Fibroblast of upper back skin (primary cell): ENCODE measurements at places on chromosomes 2 and 18.

- no peak for DNase-seq
These were observed 40.7 kb downstream of the TTC39C start for GRCh38 chr18:24055009-24055804.

GRCh38 chr2:134314681-134315368 is 61.0 kb downstream of the MGAT5 start:
- no peak for DNase-seq

DNA sequence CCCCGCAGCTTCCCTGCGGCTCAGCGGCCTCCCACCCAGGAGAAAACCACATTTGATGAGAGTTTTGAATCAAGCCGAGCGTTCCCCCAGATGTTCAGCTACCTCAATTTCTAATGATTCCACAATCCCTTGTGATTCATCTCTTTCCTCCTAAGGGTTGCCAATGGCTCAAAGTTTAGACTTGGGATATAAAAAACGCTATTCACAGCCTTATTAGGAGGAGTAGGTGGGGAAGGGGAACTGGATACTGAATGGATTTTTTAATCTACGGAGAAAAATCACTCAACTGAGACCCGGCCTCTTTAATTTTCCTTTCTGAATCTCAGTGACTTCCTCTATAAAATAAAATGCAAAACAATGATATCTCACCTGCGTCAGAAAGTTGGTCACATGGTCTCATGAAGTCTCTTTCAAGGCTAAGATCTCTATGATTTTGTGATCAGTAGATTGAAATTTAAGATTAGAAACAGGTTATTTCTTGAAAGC is 192.6 kb upstream of the TCF4 start:
- peak; percentile 74 for DNase-seq

DNA sequence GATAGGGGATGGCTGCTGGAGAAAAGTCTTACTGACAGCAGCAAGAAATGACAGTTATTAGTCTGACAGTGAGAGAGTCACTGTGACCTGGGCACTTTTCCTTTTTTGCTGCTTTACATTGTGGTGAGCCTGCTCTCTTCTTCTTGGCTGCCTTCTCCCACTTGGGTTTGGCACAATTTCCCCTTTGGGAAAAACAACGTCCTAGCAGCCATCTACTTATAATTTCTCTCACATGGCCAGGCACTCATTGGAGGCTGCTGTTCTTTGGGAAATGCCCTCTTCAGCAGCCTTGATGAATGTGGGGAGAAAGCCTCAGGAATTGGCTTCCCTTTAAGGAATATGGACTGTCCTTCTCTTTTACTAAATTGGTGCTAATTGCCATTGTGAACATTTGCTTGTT is 60.4 kb upstream of the SLC1A4 start:
- no peak for DNase-seq

GRCh38 chr2:109208071-109208950 is 79.3 kb downstream of the SH3RF3 start:
- peak; percentile 67 for DNase-seq

- DNase-seq, result peak; percentile 93
These were observed 162.0 kb downstream of the RTP5 start for GRCh38 chr2:242031481-242032019.

DNA sequence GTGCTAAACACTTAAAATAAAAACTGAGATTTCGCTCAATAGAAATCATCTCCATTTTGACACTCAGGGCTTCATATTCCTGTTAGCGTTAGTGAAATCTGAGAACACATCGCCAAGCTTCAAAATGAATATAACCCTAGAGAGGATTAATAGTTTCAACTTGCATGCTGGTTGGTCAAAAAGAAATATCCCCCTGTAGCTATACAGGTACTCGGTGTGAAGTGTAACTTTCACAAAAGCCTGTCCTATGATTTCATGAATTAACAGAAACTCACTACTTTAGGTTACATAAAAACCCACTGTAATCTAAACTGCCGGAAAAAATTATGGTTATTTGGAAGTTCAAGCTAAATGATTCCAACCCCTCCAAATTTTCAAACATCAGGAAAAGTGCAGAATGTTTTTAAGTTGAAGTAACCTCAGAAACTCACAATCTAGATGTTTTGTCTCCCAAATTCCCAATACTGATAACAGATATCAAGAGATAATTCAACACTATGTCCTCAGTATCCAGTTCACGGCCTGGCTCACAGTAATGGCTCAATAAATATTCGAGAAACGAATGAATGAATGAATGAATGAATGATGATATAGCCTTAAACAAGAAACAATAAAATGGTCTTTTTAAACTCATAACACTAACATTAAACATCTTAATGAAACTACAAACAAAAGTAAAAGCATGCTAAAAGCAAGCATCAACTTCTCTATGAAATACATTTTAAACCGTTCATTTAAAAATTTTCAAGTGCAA is 2.5 kb downstream of the TLK1 start:
- no peak for DNase-seq

GRCh38 chr2:237231593-237231992 is 145.9 kb downstream of the COPS8 start:
- no peak for DNase-seq

DNA sequence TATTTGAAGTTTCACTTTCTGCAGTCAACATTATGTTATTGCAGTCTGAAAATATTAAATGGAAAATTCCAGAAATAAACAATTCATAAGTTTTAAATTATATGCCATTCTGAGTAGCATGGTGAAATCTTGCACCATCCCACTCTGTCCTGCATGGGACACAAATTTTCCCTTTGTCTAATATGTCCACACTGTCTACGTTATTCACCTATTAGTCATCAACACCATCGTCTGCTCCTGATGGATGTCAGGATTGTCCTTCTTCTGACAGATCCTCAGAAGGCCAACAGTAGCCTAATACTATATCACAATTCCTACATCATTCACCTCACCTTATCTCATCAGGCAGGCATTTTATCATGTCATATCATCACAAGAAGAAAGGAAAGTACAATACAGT is 163.1 kb downstream of the TXNL1 start:
- peak; percentile 60 for DNase-seq

DNA sequence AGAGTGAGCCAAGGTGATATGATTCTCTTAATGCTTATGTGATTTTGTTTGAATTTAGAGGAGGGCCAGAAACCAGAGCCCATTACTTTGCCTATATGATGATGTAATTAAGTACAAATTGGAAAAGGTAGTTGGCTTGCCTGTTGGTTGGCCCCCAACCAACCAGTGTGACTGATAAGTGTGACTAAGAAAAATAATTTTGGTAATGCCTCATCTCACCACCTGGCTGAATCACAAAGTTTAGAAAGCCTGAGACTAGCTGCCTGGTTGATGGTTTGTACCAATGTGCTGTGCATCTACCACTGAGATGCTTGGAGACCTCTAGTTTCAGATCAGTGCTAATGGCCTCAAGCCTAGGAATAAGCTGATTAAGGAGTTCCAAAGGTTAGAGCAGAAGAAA is 338.7 kb downstream of the CDH2 start:
- peak; percentile 44 for DNase-seq

GRCh38 chr2:169363560-169364150 is 1.3 kb upstream of the LRP2 start:
- DNase-seq, result no peak

GRCh38 chr18:2060086-2060485 is 511.2 kb downstream of the METTL4 start:
- DNase-seq, result no peak

DNA sequence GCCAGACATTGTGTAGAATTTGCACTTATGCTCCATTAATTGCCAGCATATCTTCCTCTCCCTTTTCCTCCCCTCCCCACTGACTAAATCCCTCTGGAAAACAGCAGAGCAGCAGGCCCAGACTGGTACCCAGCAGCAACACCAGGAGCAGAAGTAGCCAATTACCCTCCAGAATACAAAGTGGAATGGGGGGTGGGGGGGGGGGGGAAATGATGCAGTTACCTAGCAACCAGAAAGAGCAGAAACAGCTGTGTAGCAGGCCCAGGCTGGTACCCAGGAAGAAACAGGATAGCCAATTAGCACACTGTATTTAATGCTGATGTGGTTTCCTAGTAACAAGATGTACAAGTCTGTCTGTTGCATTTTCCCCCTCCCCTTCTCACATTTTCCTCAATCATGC is 52.3 kb downstream of the KLF7 start:
- DNase-seq, result no peak

- DNase-seq, result no peak
These were observed 116.2 kb downstream of the USP34 start for GRCh38 chr2:61354543-61355197.

- no peak for DNase-seq
These were observed 98.2 kb downstream of the HIBCH start for GRCh38 chr2:190221429-190221828.

- DNase-seq, result no peak
These were observed 99.4 kb downstream of the ZNF516 start for GRCh38 chr18:76395609-76396008.

DNA sequence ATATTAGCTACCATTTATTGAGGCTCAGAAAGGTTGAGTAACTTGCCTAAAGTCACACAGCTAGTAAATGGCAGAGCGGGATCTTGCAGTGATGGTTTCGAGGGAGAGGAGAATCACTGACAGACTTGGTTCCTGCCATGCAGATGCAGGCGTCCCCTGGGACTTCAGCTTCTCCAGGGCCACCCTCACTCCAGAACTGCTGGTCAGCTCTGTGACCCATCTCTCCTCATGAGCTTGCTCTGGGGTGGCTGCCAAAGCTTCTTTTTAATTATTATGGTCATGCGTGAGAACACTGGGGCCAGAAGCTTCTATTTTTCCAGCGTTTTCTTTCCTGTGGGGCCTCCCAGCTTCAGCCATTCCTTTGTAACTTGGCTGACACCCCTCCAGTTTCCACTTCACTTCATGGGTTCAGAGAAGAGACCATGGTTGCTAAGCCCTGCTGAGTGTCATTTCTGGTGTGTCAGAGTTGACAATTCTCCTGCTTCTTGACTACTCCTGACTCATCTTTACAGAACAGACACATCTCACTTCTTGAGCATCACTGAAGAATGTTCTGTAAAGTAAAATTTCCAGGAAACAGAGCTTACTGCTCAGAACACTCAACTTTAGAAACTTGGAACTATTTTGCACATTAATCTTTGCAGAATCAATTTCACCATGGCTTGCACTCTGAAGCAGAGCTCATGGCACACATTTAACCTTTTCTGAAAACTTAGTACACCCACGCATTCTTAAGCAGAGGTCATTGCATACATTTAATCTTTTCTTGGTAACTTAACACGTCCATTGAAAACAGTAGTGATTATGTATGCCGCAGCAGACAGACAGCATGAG is 70.4 kb downstream of the IL1R2 start:
- DNase-seq, result peak; percentile 87

- DNase-seq, result no peak
These were observed 92.8 kb downstream of the AKAIN1 start for GRCh38 chr18:5104246-5104645.

DNA sequence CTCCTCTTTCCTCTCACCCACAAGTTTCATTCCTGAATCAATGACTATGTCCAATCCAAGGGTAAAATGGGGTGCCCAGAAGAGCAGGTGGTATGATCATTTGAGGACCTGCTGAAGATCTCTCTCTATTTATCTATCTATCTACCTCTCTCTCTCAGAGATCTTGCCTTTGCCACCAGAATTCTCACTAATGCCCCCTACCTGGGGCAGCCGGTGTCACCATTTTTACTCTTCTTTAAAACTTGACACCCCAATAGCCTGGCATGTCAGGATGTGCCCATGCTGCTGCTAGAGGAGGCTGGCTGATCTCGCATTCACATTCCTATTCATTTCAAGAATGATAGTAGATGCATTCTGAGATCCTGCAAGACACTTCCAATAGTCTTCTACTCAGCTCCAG is 24.3 kb upstream of the RPIA start:
- DNase-seq, result no peak

DNA sequence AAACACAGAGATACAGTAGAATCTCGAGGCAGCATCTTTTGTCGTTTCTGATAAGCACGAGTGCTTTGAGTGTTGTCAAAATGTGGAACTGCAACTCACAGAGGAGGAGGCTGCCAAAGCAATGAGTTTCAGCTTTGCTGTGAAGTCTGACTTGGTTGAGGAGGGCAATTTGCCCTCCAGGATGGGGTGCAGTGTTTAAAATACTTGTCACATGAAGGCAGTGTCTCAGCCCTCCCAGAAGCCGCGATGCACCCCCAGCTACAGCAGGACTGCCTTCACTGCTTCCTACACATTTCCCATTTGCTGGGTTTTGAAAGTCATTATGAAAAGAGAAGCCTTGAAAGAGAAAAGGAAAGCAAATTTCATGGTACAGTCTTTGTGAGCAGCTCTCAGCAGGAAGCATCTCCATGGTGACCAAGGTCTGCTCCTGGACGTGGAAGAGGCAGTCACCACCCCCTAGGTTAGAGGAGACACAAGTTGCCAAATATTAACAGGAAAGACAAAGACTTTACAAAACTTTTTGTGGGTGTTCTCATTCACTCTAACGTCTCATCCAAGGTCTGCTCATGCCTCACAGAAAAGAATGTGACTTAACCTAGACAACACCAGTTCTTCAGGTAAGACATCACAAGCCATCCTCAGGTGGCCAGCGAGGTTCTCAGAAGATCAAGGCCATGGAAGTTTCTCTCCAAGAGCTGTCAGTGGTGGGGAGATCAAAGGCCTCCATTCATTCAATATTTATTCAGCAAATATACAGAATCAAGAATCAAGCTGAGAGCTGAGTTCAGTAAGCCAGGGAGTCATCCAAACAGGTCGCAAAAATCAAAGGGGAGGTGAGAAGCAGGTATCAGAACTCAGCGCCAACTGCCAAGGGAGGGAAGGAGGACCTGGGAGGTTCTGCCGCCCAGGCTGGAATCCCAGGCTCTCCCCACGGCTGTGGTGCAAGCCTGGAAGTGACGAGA is 476.0 kb downstream of the EIPR1 start:
- no peak for DNase-seq

DNA sequence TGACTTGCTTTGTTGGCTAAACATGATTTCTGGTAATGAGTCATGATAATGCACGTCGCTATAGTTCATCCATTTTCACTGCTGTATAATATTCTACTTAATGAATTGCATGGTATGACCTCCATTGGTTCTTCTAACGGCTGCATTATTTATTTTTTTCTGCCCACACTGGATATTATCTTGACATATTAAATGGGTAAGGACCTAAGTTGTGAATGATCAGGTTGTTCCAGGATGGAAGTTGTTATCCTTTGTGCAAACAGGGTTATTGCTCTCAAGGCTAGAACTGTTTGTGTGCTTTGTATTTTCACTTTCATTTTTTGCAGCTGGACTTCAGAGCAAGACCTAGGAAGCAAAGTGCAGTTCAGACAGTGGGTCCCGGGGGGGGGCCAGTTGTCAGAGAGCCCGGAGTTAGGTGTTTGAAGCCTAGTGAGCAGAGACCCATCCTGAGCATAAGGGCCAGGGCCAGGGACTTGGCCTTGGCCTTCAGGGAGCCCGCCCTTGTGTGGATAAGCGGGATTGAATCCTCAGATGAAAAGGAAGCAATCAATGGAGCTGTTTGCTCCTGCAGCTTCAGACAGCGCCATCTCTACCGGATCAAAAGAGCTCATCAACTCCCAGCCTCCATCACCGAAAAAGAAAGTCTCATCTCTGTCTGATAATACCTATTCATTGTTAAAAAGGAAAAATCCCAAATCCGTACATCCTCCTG is 48.2 kb downstream of the AGAP1 start:
- DNase-seq, result no peak

- no peak for DNase-seq
These were observed 357.3 kb downstream of the ZEB2 start for GRCh38 chr2:144162652-144163051.

GRCh38 chr18:62933261-62933887 is 218.0 kb downstream of the PHLPP1 start:
- no peak for DNase-seq
